ENCODE measurements at places on chromosomes 7 and 10.

GRCh38 chr7:116495736-116496135 lies 3.8 kb upstream of the CAV2 start:
- no peak for DNase-seq

- DNase-seq: no peak
Observed at GRCh38 chr10:123548770-123549169, 117.4 kb upstream of the GPR26 start.

- no peak for DNase-seq
Observed at GRCh38 chr7:7228967-7229366, 46.6 kb downstream of the C1GALT1 start.

DNA sequence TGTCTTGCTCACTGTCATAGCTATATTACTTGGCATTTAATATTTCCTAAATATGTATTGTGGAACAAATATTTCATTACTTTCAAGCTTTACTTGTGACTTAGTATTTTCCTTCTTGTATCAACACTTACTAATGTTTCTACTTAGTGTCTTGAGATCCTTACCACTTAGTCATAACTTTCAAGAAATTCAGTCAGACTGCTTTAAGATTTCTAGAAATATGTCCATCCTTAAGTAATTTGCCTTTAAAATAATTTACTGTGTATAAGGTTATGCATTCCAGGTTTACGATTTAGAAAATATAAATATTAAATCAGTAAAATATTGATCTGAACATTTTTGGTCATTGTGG lies 87.3 kb upstream of the CSTF2T start:
- DNase-seq: no peak

DNA sequence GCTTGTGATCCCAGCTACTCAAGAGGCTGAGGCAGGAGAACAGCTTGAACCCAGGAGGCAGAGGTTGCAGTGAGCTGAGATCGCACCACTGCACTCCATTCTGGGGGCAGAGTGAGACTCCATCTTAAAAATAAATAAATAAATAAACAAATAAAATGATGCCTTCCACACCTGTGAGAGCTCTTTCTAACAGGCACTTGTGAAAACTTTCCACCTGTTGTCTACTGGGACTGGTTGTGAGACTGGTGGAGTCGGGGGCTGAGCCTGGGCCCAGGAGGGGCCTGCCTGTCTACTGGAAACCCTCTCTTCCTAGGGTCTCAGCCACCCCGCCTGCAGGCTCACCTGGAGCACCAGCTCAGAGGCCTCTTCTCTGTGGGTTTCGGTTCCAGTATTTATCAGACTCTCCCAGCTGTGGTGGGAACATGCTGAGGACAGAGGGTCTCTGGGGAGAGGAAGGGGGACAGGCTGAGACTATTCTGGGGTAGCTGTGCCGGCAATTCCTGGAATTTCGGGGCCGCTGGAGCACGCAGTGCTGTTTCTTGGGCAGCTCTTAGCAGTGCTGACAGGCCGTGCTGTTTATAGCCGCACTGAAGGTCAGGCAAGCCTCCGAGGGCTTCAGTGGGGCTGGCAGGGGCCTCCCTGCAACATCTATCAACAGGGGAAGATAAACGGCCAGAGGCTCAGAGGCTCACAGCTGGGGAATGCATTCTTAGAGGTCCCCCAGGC lies 3.8 kb downstream of the LDB3 start:
- no peak for DNase-seq

- no peak for DNase-seq
Observed at GRCh38 chr10:76178532-76179292, 747.3 kb downstream of the LRMDA start.

DNA sequence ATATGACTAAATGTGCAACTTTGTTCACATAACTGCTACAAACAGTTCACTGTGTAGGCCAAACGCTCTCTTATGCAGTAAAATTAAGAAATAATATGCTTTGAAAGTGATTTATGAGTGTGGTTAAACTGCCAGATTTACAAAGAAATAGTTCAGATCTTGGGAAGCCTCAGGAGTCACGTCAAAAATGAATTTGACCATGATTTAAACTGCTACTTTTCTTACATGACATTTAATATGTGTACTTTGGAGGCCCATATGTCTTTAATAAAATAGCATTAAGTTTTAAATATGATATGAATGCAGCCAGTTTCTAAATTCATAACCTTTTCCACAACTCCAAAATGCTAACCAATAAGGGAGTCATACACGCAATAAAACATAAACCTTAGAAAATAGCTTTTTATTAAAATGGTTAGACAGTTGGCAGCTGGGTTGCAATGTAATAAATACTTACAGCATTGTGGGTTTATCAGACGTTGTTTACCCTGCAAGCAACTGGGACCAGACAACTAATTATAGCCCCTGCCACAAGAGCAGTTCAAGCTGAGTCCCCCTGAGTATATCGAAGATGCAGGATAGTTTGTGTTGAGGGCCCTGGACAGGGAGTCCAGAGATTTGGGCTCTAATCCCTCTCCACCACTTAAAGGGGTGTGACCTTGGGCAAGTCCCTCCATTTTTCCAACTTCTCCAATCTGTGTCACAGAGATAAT lies 640.4 kb downstream of the LRMDA start:
- DNase-seq: no peak

DNA sequence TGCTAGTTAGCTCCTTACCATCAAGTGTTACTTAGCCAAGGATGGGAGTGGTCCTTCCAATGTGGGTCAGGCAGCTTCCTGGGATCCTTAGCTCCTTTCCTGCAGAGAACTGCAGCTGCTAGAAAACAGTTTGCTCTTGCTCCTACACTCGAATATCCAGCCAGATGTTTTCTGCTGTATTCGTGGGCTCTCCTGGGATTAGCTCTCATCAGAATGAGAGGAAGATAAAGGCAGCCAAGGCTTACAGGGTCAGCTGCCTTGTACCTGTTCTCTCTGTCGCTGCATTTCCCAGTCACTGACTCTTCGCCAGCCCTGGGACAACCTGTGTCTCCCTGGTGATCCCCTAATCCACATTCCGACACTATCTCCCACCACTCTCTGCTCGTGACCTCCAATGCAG lies 29.0 kb downstream of the NEUROD6 start:
- DNase-seq: no peak

DNA sequence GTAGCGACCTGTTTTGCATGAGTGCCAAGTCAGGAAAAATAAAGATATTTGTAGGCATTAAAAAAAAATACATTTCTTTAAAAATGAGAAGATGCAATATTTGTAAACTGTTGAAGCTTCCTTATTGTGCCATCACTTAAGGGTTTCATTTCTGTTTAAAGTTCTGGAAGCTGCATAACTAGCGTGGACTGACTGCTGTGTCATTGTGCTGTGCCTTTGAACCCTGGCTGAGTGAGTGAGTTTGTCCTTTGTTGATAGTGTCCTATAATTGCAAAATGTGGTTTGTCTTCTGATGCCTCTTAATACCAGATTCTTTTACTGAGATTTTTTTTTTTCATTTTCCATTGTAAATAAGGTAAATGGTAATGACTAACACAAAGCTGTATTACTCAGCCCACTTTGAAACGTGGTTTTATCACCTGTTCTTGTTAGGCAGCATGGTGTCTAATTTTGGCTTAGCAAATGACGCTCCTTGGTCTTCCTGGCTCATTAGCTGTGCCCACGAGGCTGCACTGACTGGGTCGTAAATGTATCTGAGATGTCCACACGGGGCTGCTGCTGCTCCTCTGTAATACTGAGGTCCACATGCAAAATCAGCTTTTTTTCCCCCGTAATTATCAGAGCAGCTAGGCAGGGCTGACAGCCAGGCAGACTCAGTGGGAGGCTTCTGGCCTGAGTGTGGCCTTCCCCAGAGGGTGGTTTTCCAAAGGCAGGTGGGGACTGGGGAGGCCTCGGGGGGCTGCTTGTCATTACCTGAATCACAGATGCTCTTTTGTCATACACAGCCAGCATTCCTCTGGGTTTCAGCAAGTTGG lies 14.8 kb downstream of the ZSCAN25 start:
- no peak for DNase-seq

GRCh38 chr10:26314265-26315013 lies 97.9 kb downstream of the GAD2 start:
- DNase-seq: no peak

DNA sequence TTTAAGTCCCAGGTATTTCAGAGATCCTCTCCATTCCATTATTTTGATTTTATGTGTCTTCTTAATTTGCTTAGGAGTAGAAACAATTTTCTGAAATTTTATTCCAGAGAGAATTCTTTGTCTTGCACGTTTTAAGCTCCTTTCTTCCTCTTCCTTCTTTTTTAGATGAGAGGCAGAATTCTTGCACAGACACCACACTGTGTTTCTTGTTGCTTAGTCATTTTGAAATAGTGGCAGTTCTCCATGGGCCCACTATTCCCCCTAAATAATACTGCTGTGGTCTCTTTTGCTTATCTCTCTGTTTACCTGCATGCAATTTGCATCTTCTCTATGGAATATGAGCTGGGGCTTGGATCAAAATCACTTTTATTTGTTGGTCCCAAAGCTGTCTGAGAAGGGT lies 54.3 kb upstream of the WAC start:
- no peak for DNase-seq

DNA sequence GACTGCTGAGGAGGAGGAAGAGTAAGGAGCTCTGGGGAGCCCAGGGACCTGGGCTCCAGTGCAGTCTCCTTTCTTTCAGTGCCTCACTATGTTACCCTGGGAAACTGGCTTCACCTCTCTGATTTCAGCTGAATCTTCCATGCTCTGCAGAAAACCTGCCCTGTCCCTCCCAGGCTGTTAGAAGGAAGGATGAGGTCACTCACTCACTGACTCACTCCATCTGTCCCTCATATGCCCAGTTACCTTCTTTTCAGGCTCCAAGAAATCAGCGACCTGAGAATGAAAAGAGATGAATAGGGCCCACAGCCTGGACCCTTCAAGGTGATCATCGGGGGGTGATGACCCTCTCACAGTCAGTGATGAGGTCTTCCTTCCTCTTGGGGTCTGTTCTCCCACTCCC lies 481 bp downstream of the SFTPA2 start:
- DNase-seq: no peak

GRCh38 chr10:23754179-23754578 lies 315.3 kb downstream of the OTUD1 start:
- no peak for DNase-seq

DNA sequence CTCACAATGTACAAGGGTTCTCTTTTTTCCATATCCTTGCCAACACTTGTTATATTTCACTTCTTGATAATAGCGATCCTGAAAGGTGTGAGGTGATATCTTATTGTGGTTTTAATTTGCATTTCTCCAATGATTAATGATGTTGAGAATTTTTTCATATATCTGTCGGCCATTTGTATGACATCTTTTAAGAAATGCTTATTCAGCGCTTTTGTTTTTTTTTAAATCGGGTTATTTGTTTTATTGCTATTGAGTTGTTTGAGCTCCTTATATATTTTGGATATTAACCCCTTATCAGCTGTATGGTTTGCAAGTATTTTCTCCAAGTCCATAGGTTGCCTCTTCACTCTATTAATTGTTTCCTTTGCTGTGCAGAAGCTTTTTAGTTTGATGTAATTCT lies 218.8 kb downstream of the MTERF1 start:
- DNase-seq: no peak

DNA sequence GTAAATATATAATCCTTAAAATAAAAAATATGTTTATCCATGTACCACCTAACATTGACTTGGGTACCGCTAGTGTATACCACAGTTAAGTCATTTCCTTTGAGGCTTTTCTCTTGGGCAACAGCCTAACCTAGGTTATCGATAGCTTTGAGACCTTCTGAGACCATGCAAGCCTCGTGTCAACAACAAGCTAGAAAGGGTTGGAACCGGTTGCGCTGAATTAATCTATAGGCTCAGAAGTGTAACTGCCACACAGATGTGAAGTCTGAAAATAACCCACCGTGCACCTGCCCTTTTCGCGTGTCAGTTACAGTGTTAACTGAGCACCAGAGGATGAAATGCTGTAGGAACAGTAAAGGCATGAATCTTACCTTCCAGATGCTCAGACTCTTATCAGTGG lies 59.8 kb downstream of the ARID5B start:
- DNase-seq: no peak

- DNase-seq: no peak
Observed at GRCh38 chr7:15601175-15601574, 39.4 kb upstream of the AGMO start.

DNA sequence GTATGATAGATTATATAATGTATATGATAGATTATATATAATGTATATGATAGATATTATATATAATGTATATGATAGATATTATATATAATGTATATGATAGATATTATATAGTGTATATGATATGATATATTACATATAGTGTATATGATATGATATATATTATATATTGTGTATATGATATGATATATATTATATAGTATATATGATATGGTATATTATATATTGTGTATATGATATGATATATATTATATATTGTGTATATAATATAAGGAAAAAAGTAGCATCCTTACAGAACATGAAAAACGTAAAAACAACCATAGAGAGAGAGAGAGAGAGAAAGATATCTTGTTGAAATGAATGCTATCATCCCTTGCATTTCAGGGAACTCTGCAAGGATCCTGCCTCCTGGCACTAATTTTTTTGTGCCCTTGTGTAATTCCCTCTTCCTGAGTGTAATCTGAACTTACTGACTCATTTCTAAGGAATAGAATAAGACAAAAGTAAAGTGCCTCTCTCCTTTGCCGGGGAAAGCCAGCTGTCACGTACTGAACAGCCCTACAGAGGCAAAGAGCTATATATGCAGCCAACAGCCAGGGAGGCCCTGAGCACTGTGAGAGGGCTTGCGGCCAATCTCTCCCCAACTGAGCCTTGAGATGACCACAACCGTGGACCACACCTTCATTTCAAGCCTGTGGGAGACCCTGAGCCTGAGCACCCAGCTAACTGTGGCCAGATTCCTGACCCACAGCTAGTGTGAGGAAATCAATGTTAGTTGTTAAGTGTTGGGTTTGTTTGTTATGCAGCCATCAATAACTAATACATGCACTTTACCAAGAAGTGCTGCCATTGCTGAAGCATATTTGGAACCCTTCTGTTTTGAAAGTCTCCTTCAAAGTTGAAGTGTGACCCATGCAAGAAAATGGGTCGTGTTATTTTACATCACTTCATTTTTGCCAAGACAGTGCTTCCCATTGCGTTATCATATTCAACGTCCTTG lies 61.1 kb upstream of the EZH2 start:
- DNase-seq: no peak

GRCh38 chr10:101778781-101779543 lies 3.0 kb upstream of the FGF8 start:
- DNase-seq: peak; percentile 52

- no peak for DNase-seq
Observed at GRCh38 chr10:100565206-100565985, 29.7 kb downstream of the HIF1AN start.

GRCh38 chr7:123999703-124000102 lies 33.2 kb downstream of the TMEM229A start:
- no peak for DNase-seq

GRCh38 chr7:152894295-152895170 lies 135.0 kb downstream of the ACTR3B start:
- DNase-seq: peak; percentile 65

DNA sequence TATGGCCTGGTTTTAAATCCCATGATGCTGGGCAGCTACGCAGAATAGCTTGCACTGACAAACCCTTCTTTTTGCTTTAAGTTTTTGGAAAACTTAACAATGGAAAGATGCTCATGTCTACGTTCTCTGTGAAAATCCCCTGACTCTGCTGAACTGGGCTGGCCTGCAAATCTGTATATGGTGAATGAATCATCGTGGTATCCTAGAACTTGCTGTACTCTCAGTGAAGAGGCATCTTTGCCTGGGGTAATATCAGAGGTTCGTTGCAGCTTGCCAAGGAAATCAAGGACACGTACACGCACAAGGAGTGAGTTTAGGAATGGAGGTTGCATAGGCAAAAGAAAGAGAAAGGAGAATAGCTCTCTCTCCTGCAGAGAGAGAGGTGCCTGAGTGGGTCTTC lies 382.0 kb upstream of the ADARB2 start:
- DNase-seq: no peak

- DNase-seq: no peak
Observed at GRCh38 chr10:10477844-10478243, 539.8 kb upstream of the CELF2 start.
